GM12891 (cell line): ENCODE measurements at places on chromosomes 12 and 14.
A peak's percentile ranks its signal among the peaks of the same experiment; 100 is the strongest.

- no peak for DNase-seq
These were observed 85.5 kb downstream of the CAPZA3 start for GRCh38 chr12:18823461-18823860.

GRCh38 chr14:102951034-102951433 is 28.6 kb downstream of the AMN start:
- DNase-seq, result no peak

DNA sequence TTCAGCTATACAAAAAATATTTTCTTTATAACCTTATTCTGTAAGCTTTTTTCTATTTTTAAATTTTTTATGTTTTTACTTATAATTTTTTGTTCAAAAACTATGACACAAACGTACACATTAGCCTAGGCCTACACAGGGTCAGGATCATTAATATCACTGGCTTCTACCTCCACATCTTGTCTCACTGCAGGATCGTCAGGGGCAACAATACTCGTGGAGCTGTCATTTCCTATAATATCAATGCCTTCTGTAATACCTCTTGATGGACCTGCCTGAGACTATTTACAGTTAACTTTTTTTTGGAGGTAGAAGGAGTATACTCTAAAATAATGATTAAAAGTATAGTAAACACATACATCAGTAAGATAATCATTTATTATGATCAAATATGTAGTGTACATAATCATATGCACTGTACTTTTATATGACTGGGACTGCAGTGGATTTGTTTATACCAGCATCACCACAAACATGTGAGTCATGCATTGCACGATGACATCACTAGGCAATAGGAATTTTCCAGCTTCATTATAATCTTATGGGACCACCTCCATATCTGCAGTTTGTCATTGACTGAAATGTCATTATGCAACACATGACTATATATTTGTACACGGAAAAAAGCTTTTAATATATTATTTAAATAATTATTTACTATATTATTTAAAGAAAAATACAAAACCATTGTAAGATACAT is 18.5 kb upstream of the PMCH start:
- DNase-seq, result no peak

DNA sequence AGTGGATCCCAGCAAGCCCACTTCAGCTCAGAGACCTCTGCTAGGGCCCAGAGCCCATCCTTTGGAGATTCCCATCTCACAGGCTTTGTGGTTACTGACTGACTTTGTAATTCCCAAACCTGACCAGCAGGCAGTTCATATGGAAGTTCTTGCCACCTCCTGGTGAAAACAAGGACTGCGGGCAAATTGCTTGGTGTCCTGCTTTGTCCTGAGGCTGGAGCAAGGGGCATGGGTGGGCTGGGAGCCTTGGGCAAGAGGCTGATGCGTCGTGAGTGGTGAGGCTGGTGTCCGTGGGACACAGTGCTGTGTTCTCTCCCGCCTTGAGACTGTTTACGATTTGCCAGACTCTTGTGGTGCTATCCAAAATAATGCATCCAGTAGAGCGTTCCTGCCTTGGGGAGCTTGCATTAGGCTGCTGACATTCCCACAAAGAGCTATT is 91.0 kb downstream of the LRRC74A start:
- DNase-seq, result no peak

DNA sequence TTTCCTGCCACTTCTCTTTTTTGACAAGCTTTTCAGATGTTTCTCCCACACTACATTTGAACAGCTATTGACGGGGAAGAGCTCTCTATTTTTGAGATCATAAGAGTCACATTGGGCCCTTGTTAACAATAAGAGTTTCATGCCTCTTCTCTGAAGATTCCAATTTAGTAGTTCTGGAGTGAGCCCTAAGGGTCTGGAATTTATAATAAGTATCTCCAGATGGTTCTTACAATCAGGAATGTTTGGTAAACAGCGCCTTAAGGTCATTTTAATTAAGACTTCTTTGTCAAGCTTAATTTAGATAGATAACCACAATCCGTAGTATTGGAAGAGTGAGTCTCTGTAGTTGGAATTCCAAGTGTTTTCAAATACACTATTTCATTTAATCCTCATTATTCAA is 60.6 kb upstream of the HECTD1 start:
- DNase-seq, result no peak

DNA sequence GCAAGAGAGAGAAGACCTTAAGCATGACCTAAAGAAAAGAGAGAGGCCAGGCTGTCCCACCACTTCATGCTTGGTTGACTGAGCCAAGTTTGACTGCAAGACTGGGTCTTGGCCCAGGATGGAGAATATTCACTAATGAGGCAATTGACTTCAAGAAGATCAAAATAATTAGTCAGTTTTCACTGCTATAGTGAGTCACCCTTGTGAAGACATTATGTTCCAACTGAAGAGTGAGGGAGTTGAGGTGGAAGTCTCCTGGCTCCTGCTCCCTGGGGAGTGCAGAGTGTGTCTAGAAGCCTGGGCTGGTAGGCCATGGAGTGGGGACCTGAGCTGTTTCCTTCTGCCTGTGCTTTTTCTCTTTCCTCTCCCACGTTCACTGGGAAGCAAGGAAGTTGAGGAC is 117.6 kb downstream of the CACNA1C start:
- no peak for DNase-seq

DNA sequence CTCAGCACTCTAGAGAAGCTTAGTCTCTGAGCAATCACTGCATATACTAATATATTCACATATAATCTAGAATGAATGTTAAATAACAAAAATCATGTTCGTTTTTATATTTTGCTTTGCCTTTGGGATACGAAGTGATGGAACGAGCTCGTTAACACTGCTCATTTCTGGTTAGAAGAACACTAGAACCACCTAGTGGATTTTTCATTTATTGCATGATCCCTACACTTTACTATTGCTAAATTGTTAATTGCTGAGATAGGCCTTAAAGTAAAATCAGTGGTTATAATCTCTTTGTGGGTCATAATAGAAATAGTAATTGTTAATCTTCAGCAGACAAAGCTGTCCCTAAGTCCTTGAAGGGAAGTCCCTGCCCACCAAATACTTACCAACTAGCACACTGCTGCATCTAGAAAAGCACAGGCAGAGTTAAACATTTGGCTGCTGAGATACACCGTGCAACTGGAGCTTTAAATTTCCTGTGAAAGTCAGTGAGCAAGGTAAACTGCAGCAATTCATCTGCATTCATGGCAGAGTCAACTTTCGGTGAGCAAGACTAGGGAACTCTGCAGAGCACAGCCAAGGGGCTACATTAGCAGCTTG is 353.7 kb downstream of the APAF1 start:
- DNase-seq, result peak; percentile 11

- DNase-seq, result no peak
These were observed 10.7 kb downstream of the NKX2-1 start for GRCh38 chr14:36509069-36509917.
